Ovary (tissue), 10 donors: ENCODE measurements at places on chromosomes 3 and 15. TPM values are rescaled to one million over a fixed set of nuclear protein-coding genes. Genes with fewer than 3 reads are reported as not detected.

GRCh38 chr15:98139337-98139736 is 178.8 kb downstream of the ARRDC4 start:
- H3K27me3 ChIP-seq: no peaks in the 10 kb centered on the region
- no peak overlapping the region for H3K4me3 ChIP-seq
- H3K27ac ChIP-seq: no peak overlapping the region
- H3K4me1 ChIP-seq: no peaks in the 10 kb centered on the region

- no peaks in the 10 kb centered on the region for H3K36me3 ChIP-seq
- peaks cover 15% of the 10 kb centered on the region for H3K4me1 ChIP-seq
- no peaks in the 10 kb centered on the region for H3K27me3 ChIP-seq
- no peak overlapping the region for H3K4me3 ChIP-seq
- no peak overlapping the region for H3K27ac ChIP-seq
- no peak for DNase-seq
Observed at GRCh38 chr3:52218937-52219650, 6.4 kb downstream of the TLR9 start.

DNA sequence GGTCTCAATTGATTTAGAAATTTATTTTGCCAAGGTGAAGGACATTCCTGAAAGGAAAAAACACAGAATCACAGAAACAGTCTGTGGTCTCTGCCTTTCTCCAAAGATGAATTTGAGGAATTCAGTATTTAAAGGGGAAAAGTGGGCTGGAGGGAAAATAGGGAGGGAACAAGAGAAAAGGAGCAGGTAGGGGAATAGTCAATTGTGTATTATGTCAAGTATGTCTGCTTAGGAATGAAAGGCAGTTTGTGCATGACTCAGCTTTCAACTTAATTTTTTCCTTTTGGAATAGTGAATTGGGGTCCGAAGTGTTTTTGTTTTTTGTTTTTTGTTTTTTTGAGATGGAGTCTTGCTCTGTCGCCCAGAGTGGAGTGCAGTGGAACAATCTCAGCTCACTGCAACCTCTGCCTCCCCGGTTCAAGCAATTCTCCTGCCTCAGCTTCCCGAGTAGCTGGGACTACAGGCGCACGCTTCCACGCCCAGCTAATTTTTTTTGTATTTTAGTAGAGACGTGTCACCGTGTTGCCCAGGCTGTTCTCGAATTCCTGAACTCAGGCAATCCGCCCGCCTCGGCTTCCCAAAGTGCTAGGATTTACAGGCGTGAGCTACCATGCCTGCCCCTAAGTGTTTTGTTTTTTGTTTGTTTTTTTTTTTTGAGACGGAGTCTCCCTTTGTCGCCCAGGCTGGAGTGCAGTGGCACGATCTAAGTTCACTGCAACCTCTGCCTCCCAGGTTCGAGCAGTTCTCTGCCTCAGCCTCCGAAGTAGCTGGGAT is 74.1 kb upstream of the MAP4 start:
- no peak overlapping the region for H3K4me3 ChIP-seq
- H3K36me3 ChIP-seq: no peaks in the 10 kb centered on the region
- peaks cover 2% of the 10 kb centered on the region for H3K4me1 ChIP-seq
- DNase-seq: no peak
- H3K27ac ChIP-seq: no peak overlapping the region
- H3K27me3 ChIP-seq: no peaks in the 10 kb centered on the region

DNA sequence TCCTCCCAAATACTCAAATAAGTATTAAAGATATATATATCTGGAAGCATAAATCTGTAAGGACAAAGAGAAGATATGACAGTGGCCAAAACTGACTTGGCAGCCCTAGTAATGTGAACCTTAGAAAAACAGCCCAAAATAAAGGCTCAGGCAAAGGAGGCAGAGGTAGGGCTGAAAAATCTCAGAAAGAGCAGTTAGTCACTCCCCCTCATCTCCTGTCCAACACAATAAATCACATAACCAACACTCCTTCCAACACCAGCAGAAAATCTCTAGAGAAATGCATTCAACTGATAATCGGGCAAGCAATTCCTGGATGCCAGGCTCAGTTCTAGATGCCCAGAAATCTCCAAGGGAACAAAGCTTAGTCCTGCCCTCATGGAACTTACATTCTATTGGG is 22.1 kb upstream of the CHRM5 start:
- H3K36me3 ChIP-seq: no peaks in the 10 kb centered on the region
- no peaks in the 10 kb centered on the region for H3K4me1 ChIP-seq
- DNase-seq: no peak
- no peak overlapping the region for H3K4me3 ChIP-seq

DNA sequence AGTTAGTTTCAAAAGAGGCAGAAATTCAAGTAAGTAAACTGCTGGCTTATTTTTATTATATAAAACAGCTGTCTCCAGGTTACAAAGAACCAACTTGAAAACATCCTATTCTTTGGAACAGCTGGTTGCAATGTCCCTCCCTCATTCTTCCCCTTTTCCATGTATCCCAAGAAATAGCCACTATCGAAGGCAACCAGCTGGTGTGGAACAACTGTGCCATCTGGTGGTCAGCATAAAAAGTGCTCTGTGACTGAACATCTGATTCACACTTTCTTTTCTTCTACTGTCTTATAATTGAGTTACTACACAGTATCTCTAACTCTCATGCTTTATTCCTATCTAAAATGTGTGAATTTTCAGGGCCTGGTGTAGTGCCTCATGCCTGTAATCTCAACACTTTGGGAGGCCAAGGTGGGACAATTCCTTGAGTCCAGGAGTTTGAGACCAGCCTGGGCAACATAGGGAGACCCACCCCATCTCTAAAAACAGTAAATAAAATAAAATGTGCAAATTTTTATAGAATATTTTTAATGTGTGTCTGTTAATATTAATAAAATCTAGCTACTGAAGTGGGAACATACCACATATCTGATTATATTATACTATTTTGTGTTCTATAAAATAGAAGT is 9.6 kb downstream of the OSBPL11 start:
- no peak overlapping the region for H3K4me3 ChIP-seq
- DNase-seq: peak; percentile 46
- peaks cover 2% of the 10 kb centered on the region for H3K4me1 ChIP-seq
- no peaks in the 10 kb centered on the region for H3K36me3 ChIP-seq
- H3K27ac ChIP-seq: no peak overlapping the region

- no peaks in the 10 kb centered on the region for H3K4me1 ChIP-seq
- H3K36me3 ChIP-seq: no peaks in the 10 kb centered on the region
- no peaks in the 10 kb centered on the region for H3K27me3 ChIP-seq
- DNase-seq: no peak
- no peak overlapping the region for H3K27ac ChIP-seq
Observed at GRCh38 chr3:56725175-56725574, 42.1 kb upstream of the TASOR start.

- H3K27ac ChIP-seq: no peak overlapping the region
- no peaks in the 10 kb centered on the region for H3K27me3 ChIP-seq
- no peak for DNase-seq
- H3K4me3 ChIP-seq: no peak overlapping the region
- no peaks in the 10 kb centered on the region for H3K36me3 ChIP-seq
Observed at GRCh38 chr3:173889596-173889995, 492.1 kb downstream of the NLGN1 start.

GRCh38 chr3:137294839-137295238 is 337.1 kb downstream of the IL20RB start:
- H3K4me1 ChIP-seq: no peaks in the 10 kb centered on the region
- H3K27ac ChIP-seq: no peak overlapping the region

- H3K4me1 ChIP-seq: no peaks in the 10 kb centered on the region
- H3K4me3 ChIP-seq: peak overlapping the region; percentile 70
- H3K27me3 ChIP-seq: no peaks in the 10 kb centered on the region
- DNase-seq: peak; percentile 18
Observed at GRCh38 chr15:75578173-75578947, 755 bp downstream of the PTPN9 start.

GRCh38 chr3:193214445-193214844 is 26.6 kb upstream of the PLAAT1 start:
- no peaks in the 10 kb centered on the region for H3K27me3 ChIP-seq
- H3K4me3 ChIP-seq: no peak overlapping the region

DNA sequence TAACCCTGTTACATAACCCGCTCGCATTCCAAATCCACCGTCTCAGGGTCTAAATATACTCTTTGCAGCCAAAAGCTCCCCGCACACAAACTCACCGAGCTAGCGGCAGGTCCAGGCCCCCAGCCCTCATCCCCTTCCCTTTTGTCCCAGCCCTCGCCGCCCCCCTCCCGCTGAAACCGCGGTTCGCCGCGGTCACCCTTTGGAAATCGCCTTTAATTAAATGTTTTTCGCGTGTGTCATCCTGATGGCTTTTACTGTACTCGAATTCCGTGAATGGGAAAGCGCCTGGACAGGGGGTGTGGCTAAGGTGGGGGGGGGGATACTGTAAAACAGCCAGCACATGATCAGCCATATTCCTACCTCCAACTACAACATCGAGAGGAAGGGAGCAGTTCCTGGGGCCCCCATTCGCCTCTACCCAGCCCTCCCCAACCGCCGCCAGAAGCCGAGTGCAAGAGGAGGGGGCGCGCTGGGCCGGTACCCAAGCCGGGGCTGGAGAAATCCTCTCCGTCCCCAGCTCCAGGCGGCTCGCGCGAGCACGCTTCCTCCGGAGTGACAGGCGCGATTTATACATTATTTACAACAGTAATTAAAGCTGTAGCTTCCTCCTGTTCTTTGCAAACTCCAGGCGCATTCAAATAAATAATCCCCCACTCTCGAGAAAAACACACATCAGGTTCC is 1.7 kb downstream of the RORA start:
- DNase-seq: peak; percentile 35
- H3K36me3 ChIP-seq: no peaks in the 10 kb centered on the region
- no peaks in the 10 kb centered on the region for H3K27me3 ChIP-seq
- H3K4me1 ChIP-seq: no peaks in the 10 kb centered on the region
- H3K4me3 ChIP-seq: peak overlapping the region; percentile 72

- no peak for DNase-seq
- H3K4me1 ChIP-seq: peaks cover 1% of the 10 kb centered on the region
- H3K4me3 ChIP-seq: no peak overlapping the region
- no peak overlapping the region for H3K27ac ChIP-seq
- peaks cover 3% of the 10 kb centered on the region for H3K27me3 ChIP-seq
Observed at GRCh38 chr3:177830411-177830849, 633.1 kb upstream of the TBL1XR1 start.

DNA sequence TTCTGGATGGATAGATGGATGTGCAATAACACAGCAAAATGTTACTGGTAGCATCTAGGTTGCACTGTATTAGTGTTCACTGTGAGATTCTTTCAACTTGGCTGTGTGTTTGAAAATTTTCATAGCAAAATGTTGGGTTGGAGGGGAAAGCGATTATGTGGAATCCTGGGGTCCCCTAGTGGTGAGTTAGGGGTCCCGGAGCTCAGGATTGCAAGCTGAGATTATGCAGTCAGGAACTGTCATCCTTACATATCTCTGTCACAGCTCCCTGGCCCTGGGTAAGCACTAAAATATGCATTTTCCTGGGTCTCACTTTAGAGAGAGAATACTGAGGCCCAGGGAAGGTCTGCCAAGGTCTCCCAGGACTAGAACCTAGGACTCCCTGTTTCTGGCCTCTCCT is 77.2 kb downstream of the CEMIP start:
- no peaks in the 10 kb centered on the region for H3K27me3 ChIP-seq
- DNase-seq: no peak
- no peaks in the 10 kb centered on the region for H3K36me3 ChIP-seq

DNA sequence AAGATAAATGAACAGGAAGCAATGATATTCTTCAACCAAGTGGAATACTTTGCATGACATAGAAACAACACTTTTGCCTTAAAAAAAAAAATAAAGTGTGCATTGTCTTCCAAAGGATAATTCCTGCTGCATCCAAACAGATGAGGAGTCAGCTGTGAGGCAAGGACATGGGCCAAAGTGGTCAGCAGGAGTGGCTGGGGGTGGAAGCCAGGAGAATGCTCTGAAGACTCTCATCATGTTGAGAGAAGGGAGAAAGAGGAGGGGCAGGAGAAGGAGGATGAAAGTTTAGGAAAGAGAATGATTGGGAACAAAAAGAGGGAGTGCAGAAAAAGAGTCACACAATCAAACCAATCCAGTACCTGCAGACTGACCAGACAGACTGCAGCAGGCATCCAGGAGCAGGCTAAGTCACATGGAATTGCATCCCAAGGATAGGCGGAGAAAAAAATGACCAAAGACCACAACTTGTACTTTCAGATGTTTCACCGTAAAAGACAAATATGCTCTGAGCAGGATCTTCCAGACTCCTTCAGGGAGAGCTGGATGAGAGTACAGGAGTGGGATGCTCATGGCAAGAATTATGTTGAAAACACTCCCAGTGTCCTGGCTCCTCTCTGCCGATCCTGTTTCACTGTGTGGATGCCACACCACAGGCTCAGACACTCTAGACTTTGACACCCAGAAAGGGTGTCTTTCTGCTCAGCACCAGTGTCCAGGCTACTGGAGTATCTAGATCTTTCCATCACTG is 11.9 kb downstream of the ABI3BP start:
- H3K4me3 ChIP-seq: no peak overlapping the region
- peaks cover 5% of the 10 kb centered on the region for H3K4me1 ChIP-seq
- no peak for DNase-seq
- no peak overlapping the region for H3K27ac ChIP-seq
- H3K27me3 ChIP-seq: no peaks in the 10 kb centered on the region

GRCh38 chr3:114115143-114115542 is 58.6 kb downstream of the QTRT2 start:
- no peak overlapping the region for H3K27ac ChIP-seq
- no peak overlapping the region for H3K4me3 ChIP-seq
- no peaks in the 10 kb centered on the region for H3K36me3 ChIP-seq
- H3K27me3 ChIP-seq: no peaks in the 10 kb centered on the region

DNA sequence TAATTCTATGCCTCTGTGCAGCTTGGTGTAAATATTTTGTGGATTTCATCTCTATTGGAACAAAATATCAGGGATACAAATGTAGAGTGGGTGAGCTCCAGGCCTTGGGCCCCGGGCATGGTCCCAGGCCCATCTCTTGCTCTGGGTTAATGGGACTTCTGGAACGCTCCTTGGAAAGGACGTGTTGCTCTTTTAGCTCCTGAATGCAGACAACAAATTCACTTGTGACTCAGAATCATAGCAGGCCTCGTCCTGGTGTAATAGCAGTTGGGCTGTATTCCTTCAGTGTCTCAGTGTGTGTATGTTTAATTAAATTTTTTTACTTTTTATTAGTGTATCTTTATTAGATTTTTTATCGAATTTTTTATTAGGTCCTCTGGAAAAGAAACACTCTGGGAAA is 266.7 kb upstream of the C2CD4B start:
- H3K27me3 ChIP-seq: no peaks in the 10 kb centered on the region
- H3K27ac ChIP-seq: no peak overlapping the region
- DNase-seq: no peak
- no peak overlapping the region for H3K4me3 ChIP-seq

- H3K36me3 ChIP-seq: no peaks in the 10 kb centered on the region
- H3K27ac ChIP-seq: no peak overlapping the region
- H3K4me1 ChIP-seq: no peaks in the 10 kb centered on the region
- no peak overlapping the region for H3K4me3 ChIP-seq
- no peak for DNase-seq
- no peaks in the 10 kb centered on the region for H3K27me3 ChIP-seq
Observed at GRCh38 chr3:31314258-31314657, 218.5 kb upstream of the STT3B start.

GRCh38 chr3:9898467-9899241 is 4.0 kb upstream of the IL17RE start:
- no peaks in the 10 kb centered on the region for H3K27me3 ChIP-seq
- H3K36me3 ChIP-seq: no peaks in the 10 kb centered on the region
- H3K27ac ChIP-seq: no peak overlapping the region
- DNase-seq: no peak

The RHO gene
- not detected for total RNA-seq

The ZIC4 gene
- total RNA-seq: not detected

The SLC28A1 gene
- not detected for total RNA-seq

The SEC22C gene
- total RNA-seq: 46.0 TPM
